ENCODE measurements at places on chromosomes 16 and 17.

DNA sequence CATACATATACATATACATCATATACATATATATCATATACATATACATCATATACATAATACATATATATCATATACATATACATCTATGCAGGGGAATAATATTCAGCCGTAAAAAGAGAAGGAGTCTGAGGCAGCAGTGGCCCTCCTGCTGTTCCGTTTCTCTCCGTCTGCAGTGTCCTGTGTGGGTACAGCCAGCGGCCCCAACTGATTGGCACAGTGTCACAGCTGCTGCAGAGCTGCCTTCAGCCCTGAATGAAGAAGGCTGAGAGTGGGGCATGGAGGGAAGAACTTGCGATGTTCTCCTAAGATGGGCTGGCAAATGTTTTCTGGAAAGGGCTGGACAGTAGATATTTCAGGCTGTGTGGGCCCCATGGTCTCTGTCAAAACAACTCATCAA lies 146.9 kb downstream of the SNX29 start:
- no peak for DNase-seq

GRCh38 chr17:82863941-82864712 lies 24.3 kb upstream of the ZNF750 start:
- peak; percentile 77 for DNase-seq

- no peak for DNase-seq
Observed at GRCh38 chr16:63323722-63324705, 1287.8 kb upstream of the CDH8 start.

DNA sequence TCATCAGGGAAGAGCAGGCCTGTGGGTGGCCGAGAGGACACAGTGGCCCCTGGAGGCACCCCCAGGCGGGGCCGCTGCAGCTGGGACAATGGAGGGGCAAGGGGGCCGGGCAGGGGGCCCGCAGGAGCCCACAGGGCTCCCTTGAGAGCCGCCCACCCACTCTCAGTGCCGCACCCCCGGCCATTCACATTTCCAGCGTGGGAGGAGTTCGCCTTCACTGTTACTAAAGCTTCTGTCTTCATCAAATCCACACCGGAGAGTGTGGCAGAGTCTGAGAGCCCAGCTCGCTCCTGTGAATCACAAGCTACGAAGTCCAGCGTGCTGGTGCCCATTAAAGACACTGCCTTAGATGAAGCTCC lies 20.9 kb upstream of the PVALEF start:
- no peak for DNase-seq

GRCh38 chr17:67132366-67132765 lies 88.0 kb downstream of the CACNG1 start:
- no peak for DNase-seq

DNA sequence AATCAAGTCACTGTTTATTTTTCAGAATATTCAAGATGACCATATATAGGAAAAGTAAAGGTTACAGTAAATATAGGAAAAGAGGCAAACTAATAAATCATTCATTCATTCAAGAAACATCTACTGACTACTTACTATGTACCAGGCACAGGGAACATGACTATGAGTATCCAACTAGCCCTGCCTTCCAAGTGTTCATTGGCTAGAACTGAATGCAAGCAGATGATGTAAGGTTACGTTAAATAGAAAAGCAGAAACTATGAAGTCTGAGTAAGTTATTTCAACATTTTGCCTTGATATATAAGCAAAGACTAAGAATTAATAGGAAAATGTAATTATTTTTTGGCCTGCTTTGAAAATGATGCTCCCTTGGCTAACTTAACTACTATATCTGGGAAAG lies 36.7 kb downstream of the SPAG9 start:
- no peak for DNase-seq

DNA sequence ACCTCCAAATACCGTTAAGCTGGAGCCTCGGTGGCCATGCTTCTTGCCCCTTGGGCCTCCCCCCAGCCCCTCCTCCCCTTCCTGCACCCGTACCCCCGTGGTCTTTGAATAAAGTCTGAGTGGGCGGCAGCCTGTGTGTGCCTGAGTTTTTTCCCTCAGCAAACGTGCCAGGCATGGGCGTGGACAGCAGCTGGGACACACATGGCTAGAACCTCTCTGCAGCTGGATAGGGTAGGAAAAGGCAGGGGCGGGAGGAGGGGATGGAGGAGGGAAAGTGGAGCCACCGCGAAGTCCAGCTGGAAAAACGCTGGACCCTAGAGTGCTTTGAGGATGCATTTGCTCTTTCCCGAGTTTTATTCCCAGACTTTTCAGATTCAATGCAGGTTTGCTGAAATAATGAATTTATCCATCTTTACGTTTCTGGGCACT lies 928 bp downstream of the HBA1 start:
- DNase-seq: no peak

DNA sequence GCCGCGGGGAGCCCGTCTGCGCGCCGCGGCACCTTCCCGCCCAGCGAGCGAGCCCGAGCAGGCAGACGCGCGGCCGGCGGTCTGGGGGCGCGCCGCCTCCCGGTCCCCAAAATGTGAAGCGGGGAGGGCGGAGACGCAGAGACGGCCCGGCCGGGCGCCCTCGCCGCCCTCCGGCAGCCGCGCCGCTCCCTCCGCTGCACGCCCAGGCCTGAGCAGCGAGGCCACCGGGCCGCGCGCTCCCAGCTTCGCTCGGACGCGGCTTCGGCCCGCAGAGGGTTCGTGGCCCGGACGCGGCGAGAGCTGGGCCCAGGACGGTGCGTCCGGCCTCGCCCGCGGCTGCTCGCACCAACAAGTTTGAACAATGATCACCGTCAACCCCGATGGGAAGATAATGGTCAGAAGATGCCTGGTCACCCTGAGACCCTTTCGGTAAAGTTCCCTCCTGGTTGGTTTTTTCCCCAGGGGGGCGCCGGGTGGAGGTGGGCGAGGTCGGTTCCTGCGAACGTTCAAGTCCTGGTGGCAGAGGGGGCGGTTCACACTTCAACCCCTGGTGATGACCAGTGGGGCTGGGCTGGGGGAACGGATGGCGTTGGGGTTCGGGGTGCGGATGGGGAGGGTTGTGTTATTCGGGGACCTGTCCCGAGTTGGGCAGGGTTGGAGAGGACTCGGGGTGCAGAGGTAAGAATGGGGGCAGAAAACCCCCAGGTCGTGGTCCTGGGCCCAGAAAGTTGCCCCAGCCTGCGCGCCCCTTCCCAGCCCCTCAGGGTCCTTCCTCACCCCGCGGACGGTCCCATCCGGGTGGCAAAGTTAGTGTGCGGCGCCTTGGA lies 678 bp downstream of the MGAT5B start:
- no peak for DNase-seq

- no peak for DNase-seq
Observed at GRCh38 chr17:65523411-65523810, 38.0 kb downstream of the AXIN2 start.

GRCh38 chr17:10789694-10790271 lies 14.1 kb downstream of the TMEM238L start:
- DNase-seq: no peak

GRCh38 chr16:29744541-29745101 lies 1.2 kb downstream of the C16orf54 start:
- no peak for DNase-seq

DNA sequence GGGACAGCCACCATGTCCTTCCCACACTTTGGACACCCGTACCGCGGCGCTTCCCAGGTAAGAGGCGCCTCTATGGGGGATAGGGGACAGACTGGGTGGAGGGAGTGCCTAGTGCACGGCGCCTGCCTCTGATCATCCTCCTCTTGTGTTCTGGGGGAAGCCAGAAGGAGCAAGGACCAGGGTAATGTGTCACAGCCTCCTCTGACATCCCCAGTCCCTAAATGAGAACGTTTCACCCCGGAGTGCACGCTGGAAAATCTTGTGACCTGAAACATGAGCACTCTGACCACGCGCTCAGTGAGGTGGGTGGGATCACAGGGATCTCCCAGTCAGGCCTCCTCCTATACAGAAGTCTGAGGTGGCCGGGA lies 1.1 kb downstream of the IRX6 start:
- no peak for DNase-seq

GRCh38 chr16:63612462-63613227 lies 1509.2 kb downstream of the CDH11 start:
- DNase-seq: no peak

DNA sequence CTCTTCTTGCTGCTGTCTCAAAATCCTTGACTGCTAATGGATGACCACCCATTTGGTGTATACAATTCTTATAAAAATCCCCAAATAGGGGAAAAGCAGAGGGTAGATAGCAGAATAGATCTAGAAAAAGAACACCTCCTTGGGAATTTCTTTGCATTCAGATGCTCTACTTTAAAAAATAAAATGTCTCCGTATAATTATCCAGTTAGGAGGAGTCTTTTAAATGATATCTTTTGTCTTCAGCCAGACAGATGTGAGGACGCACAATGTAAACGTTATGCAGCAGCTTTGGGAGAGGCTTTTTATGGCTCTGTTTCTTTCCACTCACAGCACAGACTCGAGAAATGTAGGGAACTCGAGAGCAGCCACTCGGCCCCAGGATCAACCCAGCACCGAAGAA lies 300.2 kb downstream of the IRF8 start:
- no peak for DNase-seq

DNA sequence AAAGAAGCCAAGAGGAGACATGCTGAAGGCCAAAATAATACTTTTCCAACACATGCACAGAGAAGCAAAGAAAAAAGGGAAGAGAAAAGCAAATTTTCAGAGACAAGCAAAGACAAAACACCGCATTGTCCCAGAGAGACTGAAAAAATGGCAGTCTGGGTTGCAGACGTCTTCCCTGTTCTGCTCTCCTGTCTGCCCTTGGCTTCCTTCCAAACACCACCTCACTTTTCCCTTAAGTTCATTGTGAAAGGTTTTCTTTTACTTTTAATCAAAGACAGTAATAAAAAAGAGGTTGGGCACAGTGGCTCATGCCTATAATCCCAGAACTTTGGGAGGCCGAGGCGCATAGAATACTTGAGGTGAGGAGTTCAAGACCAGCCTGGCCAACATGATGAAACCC lies 21.2 kb upstream of the VAT1L start:
- no peak for DNase-seq

GRCh38 chr17:2700030-2700490 lies 11.5 kb downstream of the CLUH start:
- no peak for DNase-seq

DNA sequence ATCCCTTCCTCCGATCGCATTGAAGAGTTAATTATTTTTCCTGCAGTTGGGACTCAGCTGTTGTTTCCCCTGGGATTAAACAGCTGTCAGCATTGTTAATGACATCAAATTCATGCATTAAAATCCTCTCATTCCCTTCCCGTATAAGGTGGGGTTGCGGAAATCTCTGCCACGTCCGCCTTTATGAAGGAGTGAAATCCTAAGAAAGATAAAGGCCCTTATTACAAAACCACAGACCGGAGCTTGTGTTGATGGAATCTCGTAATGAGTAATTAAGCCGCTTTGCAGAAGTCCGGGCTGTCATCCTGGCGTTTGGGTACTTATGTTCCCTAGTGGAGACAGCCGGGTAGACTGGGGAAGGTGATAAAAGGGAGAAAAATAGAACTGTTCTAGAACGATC lies 627.6 kb downstream of the MAF start:
- DNase-seq: no peak

GRCh38 chr17:37458805-37459204 lies 30.9 kb upstream of the DUSP14 start:
- DNase-seq: no peak

Data from effector memory CD4-positive, alpha-beta T cell (primary cell).